ENCODE measurements at places on chromosomes 3 and 15.

DNA sequence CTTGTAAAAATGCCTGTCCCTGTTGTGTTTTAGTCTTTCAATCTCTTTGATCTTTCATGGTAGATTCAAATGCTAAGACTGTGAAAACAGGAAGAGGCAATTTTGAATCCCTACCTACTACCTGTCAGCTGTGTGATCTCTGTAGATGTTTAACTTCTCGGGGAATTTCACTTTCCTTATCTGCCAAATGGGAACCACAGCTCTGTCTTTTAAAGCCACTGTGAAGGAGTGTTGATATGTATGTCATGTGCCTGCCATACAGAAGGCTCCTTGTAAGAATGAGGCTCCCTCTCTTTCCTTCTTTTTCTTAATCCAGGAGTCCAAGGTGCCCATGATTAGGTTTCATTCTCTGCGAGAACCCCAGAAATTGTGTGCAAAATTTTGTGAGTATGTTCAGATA, 139.6 kb upstream of the ADAMTS9 start:
- DNase-seq: no peak

DNA sequence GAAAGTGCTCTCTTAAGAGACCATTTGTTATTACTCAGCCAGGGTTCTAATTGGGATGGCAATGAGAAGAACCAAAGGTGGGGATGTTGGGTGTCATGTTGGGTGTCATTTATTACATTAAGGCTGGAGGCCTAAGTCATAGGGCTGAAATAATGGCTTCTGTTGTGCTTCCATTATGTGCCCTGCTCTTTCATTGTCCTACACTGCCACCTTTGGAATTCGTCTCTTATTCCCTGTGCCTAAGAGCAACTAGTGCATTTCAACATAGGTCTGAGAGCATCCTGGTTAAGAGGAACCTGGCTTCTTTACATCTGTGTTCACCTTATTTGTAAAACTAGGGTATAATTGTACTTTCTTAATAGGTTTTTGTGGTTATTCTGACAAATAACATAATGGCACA, 32.2 kb downstream of the RIOX2 start:
- DNase-seq: no peak

GRCh38 chr3:55484191-55484689, 2.9 kb downstream of the WNT5A start:
- no peak for DNase-seq

- no peak for DNase-seq
Measured at GRCh38 chr3:4943549-4943948, 35.7 kb upstream of the BHLHE40 start.

- DNase-seq: no peak
Measured at GRCh38 chr3:180694321-180694720, 15.0 kb upstream of the CCDC39 start.

- no peak for DNase-seq
Measured at GRCh38 chr3:193559100-193559499, 4.4 kb upstream of the ATP13A4 start.

- DNase-seq: no peak
Measured at GRCh38 chr3:155244216-155244615, 49.3 kb downstream of the STRIT1 start.

GRCh38 chr15:85005319-85005718, 23.7 kb downstream of the PDE8A start:
- no peak for DNase-seq

- DNase-seq: no peak
Measured at GRCh38 chr15:41926185-41927056, 32.6 kb upstream of the SPTBN5 start.

- no peak for DNase-seq
Measured at GRCh38 chr3:64046996-64047594, 23.8 kb upstream of the PSMD6 start.

- DNase-seq: no peak
Measured at GRCh38 chr15:28933710-28934445, 48.1 kb downstream of the APBA2 start.

DNA sequence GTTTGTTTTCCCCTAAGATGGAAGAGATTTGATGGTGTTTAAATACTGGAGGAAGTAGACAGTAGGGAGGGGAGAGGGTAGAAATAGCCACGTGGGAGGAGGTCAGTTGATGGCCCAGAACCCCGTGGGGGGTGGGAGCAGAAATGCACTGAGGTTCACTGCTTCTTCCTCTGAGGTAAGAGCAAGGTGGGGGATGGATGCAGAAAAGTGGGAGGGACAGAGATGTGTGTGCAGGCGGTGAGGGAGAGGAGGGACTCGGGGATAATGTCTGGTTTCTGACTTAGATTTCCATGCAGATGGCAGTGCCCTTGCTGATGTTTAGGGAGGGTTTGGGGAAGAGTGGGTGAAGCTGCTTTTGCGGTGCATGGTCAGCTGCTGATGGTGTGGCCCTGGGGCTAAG, 102.9 kb downstream of the ARNT2 start:
- no peak for DNase-seq

GRCh38 chr15:51768018-51768417, 16.6 kb downstream of the TMOD2 start:
- DNase-seq: no peak

- peak; percentile 8 for DNase-seq
Measured at GRCh38 chr3:124565013-124565412, 165.2 kb upstream of the UMPS start.

DNA sequence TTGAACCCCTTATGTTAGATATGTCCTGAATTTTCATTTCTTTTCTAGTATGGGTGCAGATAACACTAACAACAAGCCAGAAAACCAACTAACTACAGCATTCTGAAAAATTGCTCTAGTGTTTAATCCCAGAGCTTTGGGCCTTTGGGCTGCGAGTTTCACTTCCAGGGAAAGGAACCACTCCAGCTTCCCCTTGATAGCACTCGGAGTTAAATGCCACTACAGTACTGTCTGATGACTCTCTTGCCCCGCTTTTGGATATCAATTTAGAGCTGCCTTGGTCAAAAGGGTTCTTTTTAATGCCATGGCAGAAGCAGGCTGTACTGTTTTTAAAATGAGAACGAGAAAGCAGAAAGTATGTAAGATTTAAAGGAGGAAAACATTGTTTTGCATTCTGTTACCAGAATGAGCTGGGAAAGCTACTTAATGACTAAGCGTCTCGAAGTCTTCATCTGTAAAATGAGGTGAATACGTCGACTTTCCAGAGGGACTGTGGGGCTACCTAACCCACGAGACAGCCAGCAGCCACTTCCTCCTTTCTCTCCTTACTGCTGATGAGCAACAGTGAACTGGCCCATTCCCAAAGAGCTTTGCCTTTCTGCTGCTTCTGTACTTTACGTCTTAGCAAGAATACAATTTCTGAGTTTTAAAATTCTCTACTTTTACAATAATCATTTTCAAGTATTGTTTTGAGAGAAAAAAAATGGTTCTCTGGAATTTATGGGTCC, 299.3 kb upstream of the LYSMD4 start:
- no peak for DNase-seq

- no peak for DNase-seq
Measured at GRCh38 chr15:83612226-83612625, 41.7 kb upstream of the ADAMTSL3 start.

- no peak for DNase-seq
Measured at GRCh38 chr3:152038490-152038889, 165.0 kb downstream of the SUCNR1 start.

DNA sequence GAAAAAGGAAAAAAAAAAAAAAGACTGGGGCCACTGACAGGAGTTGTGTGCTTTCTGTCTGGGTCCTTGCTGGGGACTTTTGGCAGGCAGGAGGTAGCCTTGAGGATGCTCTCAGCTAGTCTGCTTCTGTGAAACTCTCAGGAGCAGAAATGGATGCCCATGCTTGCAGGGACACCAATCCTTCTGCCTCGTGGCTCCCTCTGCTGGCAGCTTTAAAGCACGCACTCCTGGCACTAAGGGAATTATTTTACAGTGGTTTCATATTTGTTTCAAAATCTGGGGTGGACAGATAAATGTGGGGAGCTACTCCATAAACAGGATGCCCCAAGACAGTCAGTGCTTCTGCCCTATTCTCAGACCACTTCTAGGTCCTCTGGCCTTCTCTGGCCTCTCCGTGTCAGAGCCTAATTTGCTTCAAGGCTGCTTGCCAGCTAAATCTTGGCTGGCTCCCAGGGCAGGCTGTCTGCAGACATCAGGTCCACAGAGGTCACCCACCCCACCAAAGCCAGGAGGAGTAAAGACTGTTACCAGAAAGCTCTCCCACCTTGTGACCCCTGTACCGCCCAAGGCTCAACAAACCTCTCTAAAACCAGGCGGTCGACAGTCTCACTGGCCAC, 17.1 kb downstream of the TRAIP start:
- peak; percentile 64 for DNase-seq

GRCh38 chr3:177830411-177830849, 633.1 kb upstream of the TBL1XR1 start:
- no peak for DNase-seq

- no peak for DNase-seq
Measured at GRCh38 chr3:170277833-170278580, 55.8 kb downstream of the PRKCI start.

All from stimulated activated CD8-positive, alpha-beta memory T cell treated with anti-CD3 and anti-CD28 coated beads, Interleukin-7, amount 100 ng/mL, for 1 hour (primary cell).